ENCODE measurements at places on chromosomes 7 and 10.

DNA sequence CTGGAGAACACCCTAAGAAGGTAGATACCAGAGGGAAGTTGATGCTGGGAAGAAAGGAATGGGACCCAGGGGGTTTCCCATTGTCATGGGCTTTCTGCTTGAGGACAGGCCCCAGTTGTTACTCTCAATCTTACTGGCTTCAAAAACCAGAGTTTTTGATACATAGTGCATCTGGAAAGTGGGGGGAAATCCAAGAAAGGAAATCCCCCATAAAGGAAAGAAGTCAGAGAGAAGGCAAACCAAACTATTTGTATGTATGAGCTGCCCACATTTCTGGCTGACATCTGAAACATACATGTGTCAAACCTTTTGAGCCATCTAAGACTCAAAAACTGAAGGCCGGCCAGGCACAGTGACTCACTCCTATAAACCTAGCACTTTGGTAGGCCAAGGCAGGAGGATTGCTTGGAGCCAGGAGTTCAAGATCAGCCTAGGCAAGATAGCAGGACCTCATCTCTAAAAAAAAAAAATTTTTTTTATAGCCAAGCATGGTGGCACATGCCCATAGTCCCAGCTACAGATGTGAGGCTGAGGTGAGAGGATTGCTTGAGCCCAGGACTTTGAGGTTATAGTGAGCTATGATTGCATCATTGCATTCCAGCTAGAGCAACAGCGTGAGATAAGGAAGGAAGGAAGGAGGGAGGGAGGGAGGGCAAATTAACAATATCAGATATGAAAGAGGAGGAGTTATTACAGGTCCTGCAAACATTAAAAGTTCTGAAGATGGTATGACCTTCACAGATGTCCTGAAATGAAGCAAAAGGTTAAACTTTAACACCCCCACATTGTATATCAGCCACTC is 6.7 kb upstream of the COA1 start:
- DNase-seq: peak; percentile 45

DNA sequence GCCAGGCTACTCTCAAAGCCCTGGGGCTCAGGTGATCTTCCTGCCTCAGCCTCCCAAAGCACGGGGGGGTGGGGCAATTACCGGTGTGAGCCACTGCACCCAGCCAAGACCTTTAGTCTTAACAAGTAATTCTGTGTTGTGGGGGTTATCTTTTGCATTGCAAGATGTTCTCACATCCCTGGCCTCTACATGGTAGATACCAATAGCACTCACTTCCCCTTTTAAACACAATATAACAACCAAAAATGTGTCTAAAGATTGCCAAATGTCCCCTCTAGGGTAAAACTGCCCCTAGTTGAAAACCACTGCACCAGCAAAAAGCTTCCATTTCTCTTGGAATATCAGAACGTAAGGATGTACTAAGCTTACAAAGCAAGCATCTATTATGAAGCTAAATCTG is 225.0 kb downstream of the CTNNA3 start:
- no peak for DNase-seq

- peak; percentile 40 for DNase-seq
Measured at GRCh38 chr7:2299131-2299829, 15.0 kb downstream of the SNX8 start.

- DNase-seq: no peak
Measured at GRCh38 chr7:157932498-157933218, 595.9 kb downstream of the DNAJB6 start.
